Mucosa of descending colon (tissue), 3 donors: ENCODE measurements at places on chromosomes 5 and 9. TPM values are rescaled to one million over a fixed set of nuclear protein-coding genes. Genes with fewer than 3 reads are reported as not detected.

ARSI gene
- total RNA-seq = 0.63 TPM

GRCh38 chr9:85056203-85056572 lies 386.7 kb downstream of the NTRK2 start:
- DNase-seq = no peak

GRCh38 chr5:664343-664993 lies 28.7 kb downstream of the TPPP start:
- peak; percentile 79 for DNase-seq

DNA sequence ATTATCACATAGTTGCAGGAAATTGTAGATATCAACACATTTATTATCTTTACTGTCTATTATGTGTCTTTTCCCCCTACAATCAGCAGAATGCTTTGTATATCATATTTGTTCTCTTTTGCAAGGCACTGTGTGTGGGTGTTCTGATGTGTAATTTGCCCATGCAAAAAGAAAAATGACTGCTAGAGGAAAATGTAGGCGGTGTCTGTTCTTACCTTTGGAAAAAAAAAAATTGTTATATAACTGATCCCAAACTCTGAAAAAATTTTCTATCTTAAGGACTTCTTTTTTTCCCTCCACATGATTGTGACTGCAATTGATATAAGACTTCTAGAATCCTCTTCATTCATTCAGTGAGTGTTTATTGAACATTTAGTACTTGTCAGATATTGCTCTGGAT lies 24.5 kb downstream of the MRPS30 start:
- DNase-seq = no peak

GRCh38 chr9:80078826-80079225 lies 507.1 kb downstream of the TLE4 start:
- DNase-seq = no peak

CTSL gene
- total RNA-seq = 139 TPM

GRCh38 chr9:13942201-13942600 lies 371.7 kb downstream of the NFIB start:
- DNase-seq = no peak

DNA sequence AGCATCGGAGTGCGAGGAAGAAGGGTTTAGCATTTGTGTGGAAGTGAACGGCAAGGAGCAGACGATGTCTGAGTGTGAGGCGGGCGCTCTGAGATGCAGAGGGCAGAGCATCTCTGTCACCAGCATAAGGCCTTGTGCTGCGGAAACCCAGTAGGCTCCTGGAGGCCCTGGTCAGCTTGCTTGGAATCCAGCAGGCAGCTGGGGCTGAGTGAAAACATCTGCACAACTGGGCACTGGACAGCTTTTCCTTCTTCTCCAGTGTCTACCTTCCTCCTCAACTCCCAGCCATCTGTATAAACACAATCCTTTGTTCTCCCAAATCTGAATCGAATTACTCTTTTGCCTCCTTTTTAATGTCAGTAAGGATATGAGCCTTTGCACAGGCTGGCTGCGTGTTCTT lies 72.1 kb downstream of the C7 start:
- DNase-seq = no peak

GRCh38 chr9:99296291-99296951 lies 74.3 kb downstream of the SEC61B start:
- DNase-seq = peak; percentile 53

ADAMTS13 gene
- total RNA-seq = 3.6 TPM

DNA sequence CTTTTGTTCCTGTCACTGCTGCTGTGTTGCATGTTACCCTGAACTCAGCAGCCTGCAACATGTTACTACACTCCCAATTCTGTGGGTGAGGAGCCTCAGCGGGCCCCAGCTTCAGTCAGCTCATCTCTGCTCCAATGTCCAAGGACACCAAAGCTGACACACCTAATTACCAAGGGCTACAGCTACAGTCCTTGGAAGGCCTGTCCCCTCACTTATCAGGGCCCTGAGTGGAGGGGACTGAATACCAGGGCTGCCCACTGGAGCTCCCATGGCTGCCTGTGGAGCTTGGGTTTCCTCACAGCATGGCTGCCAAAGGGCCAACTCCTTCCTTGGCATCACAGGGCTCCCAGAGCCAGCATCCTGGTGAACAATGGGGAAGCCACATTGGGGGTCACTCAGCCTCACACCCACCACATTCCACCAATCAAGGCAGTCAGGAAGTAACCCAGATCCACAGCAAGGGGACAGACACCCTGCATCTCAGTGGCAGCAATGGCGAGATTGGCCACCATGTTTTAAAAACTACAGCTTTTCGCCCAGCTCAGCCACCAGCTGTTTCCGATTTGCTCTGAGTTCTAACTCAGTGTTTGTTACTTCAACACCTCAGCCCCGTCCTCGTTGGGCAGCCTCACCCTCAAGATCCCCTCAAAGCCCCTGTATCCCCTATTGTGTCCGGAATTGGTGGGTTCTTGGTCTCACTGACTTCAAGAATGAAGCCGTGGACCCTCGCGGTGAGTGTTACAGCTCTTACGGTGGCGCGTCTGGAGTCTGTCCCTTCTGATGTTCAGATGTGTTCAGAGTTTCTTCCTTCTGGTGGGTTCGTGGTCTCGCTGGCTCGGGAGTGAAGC lies 18.9 kb downstream of the SEMA4D start:
- peak; percentile 15 for DNase-seq

- DNase-seq = no peak
Observed at GRCh38 chr9:4277531-4277991, 22.3 kb downstream of the GLIS3 start.

GRCh38 chr5:177472460-177473442 lies 683 bp downstream of the DBN1 start:
- DNase-seq = peak; percentile 67

- DNase-seq = no peak
Observed at GRCh38 chr5:1429066-1429465, 16.2 kb downstream of the SLC6A3 start.

DNA sequence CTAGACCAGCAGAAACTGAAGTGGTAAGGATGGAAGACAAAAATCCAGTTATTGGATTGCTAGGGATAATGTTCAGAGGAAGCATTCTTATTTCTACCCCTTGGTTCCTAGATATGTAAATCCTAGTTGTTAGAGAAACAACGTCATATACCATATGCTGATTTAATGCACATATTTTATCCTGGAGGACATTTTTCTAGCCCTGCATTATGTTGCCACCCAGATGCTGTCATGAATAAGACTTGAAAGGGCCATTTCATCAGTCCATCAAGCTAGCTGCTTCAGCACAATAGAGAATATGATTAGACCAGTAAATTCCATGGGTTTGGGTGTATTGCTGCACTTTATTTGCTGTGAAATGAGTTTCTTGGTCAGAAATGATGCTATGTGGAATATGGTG lies 1736.4 kb downstream of the MAT2B start:
- no peak for DNase-seq

GRCh38 chr5:34891981-34892380 lies 23.3 kb downstream of the RAD1 start:
- no peak for DNase-seq
